Peyer's patch (tissue), 4 donors: ENCODE measurements at places on chromosomes 2 and 18. TPM values are rescaled to one million over a fixed set of nuclear protein-coding genes. Genes with fewer than 3 reads are reported as not detected.
A peak's percentile ranks its signal among the peaks of the same experiment; 100 is the strongest.

- H3K36me3 ChIP-seq = no peaks in the 10 kb centered on the region
- no peak overlapping the region for H3K27ac ChIP-seq
- H3K27me3 ChIP-seq = no peaks in the 10 kb centered on the region
- no peak overlapping the region for H3K4me3 ChIP-seq
- H3K4me1 ChIP-seq = no peaks in the 10 kb centered on the region
These were observed 6.5 kb upstream of the SMAD2 start for GRCh38 chr18:47936952-47937351.

- DNase-seq = no peak
- H3K36me3 ChIP-seq = no peaks in the 10 kb centered on the region
- no peak overlapping the region for H3K4me3 ChIP-seq
- peak overlapping the region; percentile 24 for H3K27ac ChIP-seq
These were observed 62.5 kb downstream of the CENPO start for GRCh38 chr2:24855726-24856125.

DNA sequence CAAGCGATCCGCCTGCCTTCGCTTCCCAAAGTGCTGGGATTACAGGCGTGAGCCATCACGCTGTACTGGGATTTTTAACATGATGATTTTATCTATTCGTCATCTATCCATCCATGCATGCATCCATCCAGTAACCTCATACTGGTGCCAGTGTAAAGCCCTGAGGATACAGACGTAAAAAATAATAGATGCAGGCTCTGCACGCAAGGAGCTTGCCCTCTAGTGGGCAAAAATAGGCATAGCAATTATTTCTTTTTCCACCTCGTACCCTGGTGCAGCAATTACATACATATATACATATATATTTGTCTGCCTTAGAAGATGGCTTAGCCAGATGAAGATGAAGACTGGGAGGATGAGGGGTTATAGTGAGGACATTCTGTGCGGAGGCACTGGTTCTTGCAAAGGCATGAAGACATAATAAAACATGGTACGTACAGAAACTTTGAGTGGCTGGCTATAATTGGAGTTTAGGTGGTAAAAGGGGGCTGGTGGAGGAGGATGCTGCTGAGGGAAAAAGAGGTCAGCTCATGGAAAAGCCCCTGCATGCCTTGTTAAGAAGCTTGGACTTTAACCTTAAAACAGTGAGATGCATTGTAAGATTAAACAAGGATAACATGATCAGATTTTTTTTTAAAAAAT lies 19.6 kb upstream of the RPIA start:
- H3K4me1 ChIP-seq = no peaks in the 10 kb centered on the region
- no peak for DNase-seq
- H3K27ac ChIP-seq = no peak overlapping the region
- no peaks in the 10 kb centered on the region for H3K36me3 ChIP-seq
- no peak overlapping the region for H3K4me3 ChIP-seq

Gene TEX44
- total RNA-seq = not detected

Gene ABCG5
- total RNA-seq = 3.5 TPM

GRCh38 chr2:39434233-39434897 lies 2.7 kb downstream of the MAP4K3 start:
- H3K4me3 ChIP-seq = peak overlapping the region; percentile 2
- no peak for DNase-seq
- H3K27ac ChIP-seq = no peak overlapping the region
- H3K27me3 ChIP-seq = no peaks in the 10 kb centered on the region
- no peaks in the 10 kb centered on the region for H3K4me1 ChIP-seq
- H3K36me3 ChIP-seq = no peaks in the 10 kb centered on the region

Gene GRB14
- total RNA-seq = 1.1 TPM

Gene SAG
- total RNA-seq = not detected

GRCh38 chr18:58195278-58195765 lies 151.3 kb downstream of the NEDD4L start:
- peak overlapping the region; percentile 51 for H3K4me3 ChIP-seq
- no peaks in the 10 kb centered on the region for H3K36me3 ChIP-seq
- no peaks in the 10 kb centered on the region for H3K4me1 ChIP-seq
- H3K27me3 ChIP-seq = no peaks in the 10 kb centered on the region

DNA sequence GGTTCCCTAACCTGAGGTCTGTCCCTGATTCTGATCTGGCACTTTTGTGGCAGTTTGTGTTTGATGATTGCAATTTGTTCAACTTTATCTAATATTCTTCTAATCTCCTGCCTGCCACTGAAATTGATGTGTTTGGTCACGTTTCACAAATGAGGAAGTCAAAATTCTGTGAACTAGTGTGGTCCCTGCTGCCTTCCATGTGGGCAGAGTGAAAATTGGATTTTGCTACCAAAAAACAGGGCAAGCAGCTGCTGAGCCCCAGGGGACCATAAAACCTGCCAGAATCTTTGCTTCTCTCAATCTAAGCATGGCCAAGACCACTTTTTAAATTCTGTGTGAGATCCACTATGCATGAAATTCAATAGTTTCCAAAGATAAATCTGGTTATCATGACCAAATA lies 195.5 kb upstream of the CYRIA start:
- no peak overlapping the region for H3K27ac ChIP-seq
- DNase-seq = no peak
- H3K4me1 ChIP-seq = no peaks in the 10 kb centered on the region
- no peak overlapping the region for H3K4me3 ChIP-seq
- H3K36me3 ChIP-seq = no peaks in the 10 kb centered on the region

DNA sequence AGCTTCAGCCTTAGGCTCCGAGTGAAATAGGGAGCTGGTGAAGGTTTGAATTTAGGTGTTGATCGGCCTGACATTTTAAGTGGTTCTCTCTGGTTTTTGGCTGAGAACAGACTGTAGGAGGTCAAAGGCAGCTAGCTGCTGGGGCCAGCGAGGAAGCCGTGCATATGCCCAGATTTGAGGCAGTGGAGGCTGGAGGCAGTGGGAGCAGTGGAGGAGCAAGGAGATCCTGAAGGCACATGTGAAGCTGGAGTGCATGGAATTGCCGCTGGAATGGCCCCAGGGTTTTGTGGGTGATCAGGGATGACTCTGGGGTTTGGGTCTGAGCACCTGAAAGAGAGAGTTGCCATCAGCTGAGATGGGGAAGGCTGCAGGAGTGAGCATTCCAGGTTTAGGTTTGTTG lies 25.1 kb downstream of the STEAP3 start:
- no peak for DNase-seq
- no peak overlapping the region for H3K27ac ChIP-seq

- H3K4me1 ChIP-seq = peaks cover 3% of the 10 kb centered on the region
- DNase-seq = no peak
- no peak overlapping the region for H3K4me3 ChIP-seq
- H3K27me3 ChIP-seq = no peaks in the 10 kb centered on the region
- H3K36me3 ChIP-seq = no peaks in the 10 kb centered on the region
- peak overlapping the region; percentile 75 for H3K27ac ChIP-seq
These were observed 60.2 kb upstream of the TXNDC2 start for GRCh38 chr18:9825571-9826073.

DNA sequence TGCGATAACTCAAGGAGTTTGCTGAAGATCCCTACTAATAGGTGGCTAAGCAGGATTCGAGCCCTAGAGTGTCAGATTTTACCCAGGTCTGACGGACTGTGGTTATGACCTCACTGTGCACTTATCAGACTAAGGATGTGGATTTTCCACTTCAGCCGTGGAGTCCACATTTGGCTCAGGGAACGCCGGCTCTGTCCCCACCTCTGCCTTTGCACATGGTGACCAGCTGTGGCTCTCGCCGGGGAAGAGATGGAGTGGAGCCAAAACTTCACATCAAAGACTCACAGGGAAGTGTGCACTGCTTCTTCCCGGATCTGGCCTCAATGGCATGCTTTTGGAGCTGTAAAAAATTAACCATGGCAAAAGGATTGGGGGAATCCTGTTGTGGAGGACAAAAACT lies 249.3 kb upstream of the APCDD1 start:
- no peak overlapping the region for H3K4me3 ChIP-seq
- H3K36me3 ChIP-seq = no peaks in the 10 kb centered on the region
- no peak overlapping the region for H3K27ac ChIP-seq
- H3K4me1 ChIP-seq = no peaks in the 10 kb centered on the region
- no peaks in the 10 kb centered on the region for H3K27me3 ChIP-seq
- DNase-seq = no peak

Gene POTEJ
- 1.7 TPM for total RNA-seq

DNA sequence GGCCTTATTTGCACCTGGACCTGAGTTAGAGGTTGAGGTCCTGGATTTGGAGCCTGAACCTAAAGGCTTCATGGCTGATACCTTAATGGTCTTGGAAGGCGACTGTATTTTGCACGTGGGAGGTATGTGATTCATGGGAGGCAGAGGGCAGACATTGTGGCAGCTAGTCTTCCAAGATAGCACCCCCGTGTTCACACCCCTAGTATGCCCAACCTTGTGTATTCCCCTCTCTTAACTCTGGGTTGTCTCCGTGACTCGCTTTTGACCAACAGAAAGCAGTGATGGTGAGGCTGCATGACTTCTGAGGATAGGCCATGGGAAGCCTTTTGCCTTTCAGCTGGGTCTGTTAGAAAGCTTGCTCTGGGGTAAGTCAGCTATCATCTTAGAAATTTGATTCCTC lies 45.8 kb upstream of the HAAO start:
- H3K27ac ChIP-seq = no peak overlapping the region
- H3K4me3 ChIP-seq = no peak overlapping the region

Gene TOGARAM2
- 1.1 TPM for total RNA-seq

Gene CELF4
- 0.35 TPM for total RNA-seq

- DNase-seq = no peak
- no peak overlapping the region for H3K27ac ChIP-seq
- no peaks in the 10 kb centered on the region for H3K4me1 ChIP-seq
- no peak overlapping the region for H3K4me3 ChIP-seq
- no peaks in the 10 kb centered on the region for H3K36me3 ChIP-seq
These were observed 41.9 kb downstream of the TANC1 start for GRCh38 chr2:159010340-159010739.

Gene REG3G
- not detected for total RNA-seq

DNA sequence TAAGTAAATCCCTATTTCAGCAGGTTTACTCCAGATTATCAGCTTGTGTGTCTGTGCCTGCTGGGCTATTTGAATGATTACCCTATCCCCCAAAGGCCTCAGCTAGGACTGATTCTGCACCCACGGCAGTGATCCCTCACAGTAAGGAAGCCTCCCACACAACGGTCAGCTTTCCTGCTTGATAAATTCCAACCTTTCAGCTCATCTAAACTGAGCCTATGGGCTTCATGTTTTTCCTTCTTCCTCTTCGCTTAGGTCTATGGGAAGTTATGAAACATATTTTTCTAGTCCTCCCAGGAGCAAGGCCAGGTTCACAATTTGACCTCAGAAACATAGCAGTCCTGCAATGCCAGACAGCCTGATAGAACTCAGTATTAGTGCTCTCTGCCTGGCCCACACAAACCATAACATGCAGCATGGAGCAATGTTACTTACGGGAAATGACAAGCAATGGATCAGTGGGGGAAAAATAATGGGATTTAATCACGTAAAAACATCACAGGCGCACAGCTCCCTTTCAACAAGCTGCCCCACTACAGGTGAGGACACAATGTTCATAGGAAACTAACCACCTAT lies 170.9 kb downstream of the ZNF521 start:
- no peaks in the 10 kb centered on the region for H3K36me3 ChIP-seq
- no peak for DNase-seq
- H3K27me3 ChIP-seq = no peaks in the 10 kb centered on the region
- H3K27ac ChIP-seq = no peak overlapping the region

DNA sequence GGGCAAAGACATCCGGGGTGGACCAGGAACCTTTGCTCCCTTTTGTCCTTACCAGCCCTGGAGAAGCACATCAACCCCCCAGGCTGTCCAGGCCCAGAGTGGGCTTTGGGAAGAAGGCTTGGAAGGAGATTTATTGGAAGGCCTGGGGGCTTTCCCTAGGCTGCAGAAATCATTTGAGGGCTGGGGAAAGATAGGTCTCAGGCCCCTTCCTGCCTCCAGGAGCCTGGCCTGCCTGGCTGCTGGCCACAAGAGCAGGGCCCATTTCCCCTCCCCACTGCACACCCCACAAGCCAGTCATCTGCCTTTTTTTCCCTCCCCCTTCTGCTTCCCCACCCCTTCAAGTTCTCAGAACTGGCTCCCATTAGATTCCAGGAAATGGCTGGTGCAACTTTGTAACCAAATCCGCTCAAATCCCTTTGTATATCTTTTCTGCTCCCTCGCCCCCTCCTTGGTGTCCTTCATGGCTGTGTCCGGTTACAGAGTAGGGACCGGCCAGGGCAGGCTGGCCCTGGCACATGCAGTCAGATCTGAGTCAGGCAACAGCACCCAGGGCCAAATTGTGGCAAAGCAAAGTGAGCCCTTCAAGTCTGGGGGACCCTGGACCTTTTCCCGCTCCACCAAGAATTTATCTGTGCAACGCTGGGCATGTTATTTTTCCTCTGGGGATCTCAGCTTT lies 20.8 kb upstream of the TNP1 start:
- no peaks in the 10 kb centered on the region for H3K36me3 ChIP-seq
- DNase-seq = no peak
- H3K27me3 ChIP-seq = no peaks in the 10 kb centered on the region
- no peak overlapping the region for H3K4me3 ChIP-seq
- no peak overlapping the region for H3K27ac ChIP-seq

GRCh38 chr18:8300751-8301410 lies 308.4 kb upstream of the RAB12 start:
- H3K36me3 ChIP-seq = no peaks in the 10 kb centered on the region
- no peaks in the 10 kb centered on the region for H3K27me3 ChIP-seq
- no peak overlapping the region for H3K4me3 ChIP-seq
- H3K4me1 ChIP-seq = no peaks in the 10 kb centered on the region

DNA sequence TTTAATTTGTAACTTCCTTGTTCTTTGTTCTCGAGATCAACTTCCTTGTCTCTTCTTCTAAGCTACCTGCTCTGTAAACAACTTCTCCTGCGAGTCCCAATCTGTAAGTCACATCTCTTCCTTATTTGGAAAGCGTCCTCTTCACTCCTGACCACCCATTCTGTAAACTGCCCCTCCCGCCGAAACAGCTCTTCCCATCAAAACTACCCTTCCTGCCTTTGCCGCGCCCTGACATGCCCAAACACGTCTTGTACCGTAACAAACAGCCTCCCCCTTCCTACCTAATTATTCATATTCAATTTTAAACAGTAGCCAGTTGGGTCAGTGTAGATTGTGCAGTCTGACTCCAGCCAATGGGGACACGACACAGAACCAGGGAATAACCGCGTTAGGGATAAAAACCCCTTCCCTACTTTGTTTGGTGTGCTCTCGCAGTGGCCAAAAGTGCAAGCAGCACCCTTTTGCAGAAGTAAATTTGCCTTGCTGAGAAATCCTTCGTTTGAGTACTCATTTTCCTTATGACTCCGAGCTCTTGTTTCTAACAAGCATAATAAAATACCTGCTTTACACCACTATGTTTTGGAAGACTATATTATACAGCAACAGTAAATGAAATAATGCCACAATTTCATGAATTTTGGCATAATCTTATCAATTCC lies 39.8 kb downstream of the PIAS2 start:
- no peaks in the 10 kb centered on the region for H3K4me1 ChIP-seq
- H3K27me3 ChIP-seq = no peaks in the 10 kb centered on the region
- no peaks in the 10 kb centered on the region for H3K36me3 ChIP-seq

Gene ZSCAN30
- total RNA-seq = 26.3 TPM

Gene AKAIN1
- not detected for total RNA-seq

DNA sequence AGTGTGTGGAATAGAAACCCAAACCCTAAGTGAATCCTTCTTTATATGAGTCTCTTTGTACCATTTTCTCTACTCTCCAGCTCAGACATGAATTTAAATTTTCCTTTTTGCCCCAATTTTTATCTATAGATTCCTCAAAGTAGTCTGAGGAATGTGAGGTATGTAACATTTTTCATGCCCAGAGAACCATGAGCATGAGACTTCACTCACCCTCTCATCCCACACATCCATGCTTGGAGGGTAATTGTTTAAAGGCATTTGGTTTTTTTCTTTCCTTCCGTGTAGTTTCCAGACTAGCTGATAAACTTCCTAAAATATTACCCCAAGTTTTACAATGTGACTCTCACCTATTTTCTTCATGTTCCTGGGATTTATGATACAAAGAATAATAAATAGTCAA lies 2056.8 kb upstream of the CELF4 start:
- H3K27ac ChIP-seq = no peak overlapping the region
- H3K36me3 ChIP-seq = no peaks in the 10 kb centered on the region
- no peak overlapping the region for H3K4me3 ChIP-seq
- DNase-seq = no peak
- H3K4me1 ChIP-seq = no peaks in the 10 kb centered on the region

Gene MARCHF7
- total RNA-seq = 47.7 TPM
